Gastrocnemius medialis (tissue), 4 donors: ENCODE measurements at places on chromosomes 7 and 10. TPM values are rescaled to one million over a fixed set of nuclear protein-coding genes. Genes with fewer than 3 reads are reported as not detected.

GPR146 gene
- 23.3 TPM for total RNA-seq

GRCh38 chr10:18290651-18291313 lies 150.6 kb downstream of the CACNB2 start:
- DNase-seq, result no peak

DNA sequence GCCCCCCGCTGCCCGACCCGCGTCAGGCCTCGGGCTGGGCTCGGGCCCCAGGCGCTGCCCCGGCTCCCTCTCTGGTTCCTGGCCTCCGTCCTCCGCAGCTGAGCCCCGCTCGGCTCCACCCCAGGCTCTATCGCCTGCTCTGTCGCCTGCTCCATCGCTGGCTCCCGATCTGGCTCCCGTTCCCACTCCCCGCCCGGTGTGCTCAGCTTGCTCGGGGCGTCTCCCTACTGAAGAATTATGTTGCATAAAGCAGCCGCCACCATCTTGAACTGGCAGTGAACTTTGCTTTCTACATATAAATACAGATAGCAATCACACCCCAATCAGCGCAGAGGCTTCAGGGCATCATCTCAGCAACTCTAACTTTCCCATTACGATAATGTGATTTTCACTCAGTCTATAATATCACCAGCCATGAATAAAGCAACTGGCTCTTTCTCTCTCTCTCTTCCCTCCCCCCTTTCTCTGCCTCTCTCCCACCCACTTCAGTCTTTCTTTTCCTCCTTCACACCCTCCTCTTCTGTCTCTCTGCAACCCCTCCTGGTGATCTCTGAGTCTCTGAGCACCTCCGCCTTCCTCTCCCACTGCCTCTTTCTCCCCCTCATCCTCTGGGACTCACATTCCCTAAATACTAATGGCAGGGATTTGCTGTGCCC lies 43.3 kb upstream of the BTRC start:
- DNase-seq, result no peak

DNA sequence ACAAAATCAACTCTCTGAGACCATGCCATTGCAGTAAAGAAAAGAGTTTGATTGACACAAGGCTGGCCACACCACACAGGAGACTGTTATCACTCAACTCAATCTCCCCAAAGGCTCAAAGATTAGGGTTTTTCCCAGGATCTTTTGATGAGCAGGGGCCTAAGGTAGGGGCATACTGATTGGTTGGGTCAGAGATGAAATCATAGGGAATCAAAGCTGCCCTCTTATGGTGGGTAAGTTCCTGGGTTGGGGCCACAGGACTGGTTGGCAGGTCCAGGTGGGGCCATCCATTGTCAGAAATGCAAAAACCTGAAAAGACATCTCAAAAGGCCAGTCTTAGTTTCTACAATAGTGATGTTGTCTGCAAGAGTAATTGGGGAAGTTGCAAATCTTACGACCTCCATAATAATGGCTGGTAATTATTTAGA lies 91.6 kb downstream of the AKR1D1 start:
- no peak for DNase-seq

GRCh38 chr7:44292876-44293560 lies 32.4 kb downstream of the CAMK2B start:
- no peak for DNase-seq
